ENCODE measurements at places on chromosomes 6 and 20.

DNA sequence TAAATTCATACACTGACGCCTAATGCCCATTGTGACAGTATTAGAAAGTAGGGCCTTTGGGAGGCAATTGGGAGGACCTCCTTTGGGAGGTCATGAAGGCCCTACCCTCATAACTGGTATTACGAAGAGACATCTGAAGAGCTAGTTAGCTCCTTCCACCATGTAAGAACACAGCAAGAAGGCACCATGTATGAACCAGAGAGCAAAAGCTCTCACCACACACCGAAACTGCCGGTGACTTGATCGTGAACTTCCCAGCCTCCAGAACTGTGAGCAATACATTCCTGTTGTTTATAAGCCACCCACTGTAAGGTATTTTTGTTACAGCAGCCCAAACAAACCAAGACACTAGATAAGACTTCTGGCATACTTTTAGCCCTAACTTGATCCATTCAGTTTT, 41.8 kb downstream of the GCLC start:
- no peak for DNase-seq

DNA sequence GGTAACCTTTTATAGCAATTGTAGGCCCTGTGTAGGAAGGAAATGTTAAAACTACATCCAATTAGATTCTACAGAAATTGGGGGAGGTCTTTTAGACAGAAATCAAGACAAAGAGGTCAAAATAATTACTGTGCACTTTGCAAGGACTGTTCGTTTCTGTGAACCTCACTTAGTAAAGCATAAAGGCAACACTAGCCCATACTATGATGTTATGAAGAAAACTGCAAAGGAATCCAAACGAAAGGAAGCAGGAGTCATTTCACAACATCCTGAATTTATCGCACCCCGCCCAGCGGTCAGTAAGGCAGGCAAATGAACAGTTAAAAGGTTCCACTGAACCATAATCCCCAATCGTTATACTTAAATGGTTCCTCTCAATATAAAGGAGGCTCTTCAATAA, 429.5 kb upstream of the ARID1B start:
- DNase-seq: no peak

DNA sequence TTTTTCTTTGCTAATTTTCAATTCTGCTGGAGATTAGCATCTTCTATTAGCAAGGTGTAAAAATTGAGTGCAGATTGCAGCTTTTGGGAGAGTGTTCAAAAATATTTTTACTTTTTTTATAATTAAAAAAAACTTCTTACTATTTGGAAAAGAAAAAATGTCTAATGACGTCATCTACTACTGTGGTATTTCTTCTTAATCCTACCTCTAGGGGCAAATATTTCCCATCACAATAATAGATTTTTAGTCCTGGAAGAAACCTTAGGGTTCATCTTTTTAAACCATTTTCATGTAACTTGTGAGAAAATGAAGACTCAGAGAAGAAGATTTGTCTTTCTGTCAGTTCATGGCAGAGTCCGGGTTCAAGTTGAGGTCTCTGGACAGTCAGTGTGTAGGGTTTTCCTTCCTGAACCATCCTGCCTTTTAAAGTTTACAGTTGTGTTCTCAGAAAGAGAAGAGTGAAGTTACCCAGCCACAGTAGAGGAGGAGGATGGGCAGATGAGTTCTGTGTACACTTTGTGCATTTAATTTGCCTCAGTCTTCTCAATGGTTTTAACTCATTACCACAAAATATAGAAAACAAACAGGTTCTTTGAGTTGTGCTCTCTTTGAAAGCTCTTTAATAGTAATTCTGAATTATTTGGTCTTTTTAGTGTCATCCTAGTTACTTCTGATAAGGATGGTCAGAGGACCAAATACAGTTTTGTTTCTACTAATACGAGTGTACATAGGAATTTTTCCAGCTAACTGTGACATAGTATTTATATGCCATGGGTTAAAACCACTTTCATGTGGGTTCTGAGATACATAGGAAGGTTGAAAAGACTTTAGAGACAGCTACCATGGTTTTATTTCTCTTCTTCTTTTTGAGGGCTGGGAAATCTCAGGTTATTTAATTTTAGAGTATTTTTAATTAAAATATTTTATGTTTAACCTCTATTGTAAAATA, 184.7 kb downstream of the CDKAL1 start:
- no peak for DNase-seq

DNA sequence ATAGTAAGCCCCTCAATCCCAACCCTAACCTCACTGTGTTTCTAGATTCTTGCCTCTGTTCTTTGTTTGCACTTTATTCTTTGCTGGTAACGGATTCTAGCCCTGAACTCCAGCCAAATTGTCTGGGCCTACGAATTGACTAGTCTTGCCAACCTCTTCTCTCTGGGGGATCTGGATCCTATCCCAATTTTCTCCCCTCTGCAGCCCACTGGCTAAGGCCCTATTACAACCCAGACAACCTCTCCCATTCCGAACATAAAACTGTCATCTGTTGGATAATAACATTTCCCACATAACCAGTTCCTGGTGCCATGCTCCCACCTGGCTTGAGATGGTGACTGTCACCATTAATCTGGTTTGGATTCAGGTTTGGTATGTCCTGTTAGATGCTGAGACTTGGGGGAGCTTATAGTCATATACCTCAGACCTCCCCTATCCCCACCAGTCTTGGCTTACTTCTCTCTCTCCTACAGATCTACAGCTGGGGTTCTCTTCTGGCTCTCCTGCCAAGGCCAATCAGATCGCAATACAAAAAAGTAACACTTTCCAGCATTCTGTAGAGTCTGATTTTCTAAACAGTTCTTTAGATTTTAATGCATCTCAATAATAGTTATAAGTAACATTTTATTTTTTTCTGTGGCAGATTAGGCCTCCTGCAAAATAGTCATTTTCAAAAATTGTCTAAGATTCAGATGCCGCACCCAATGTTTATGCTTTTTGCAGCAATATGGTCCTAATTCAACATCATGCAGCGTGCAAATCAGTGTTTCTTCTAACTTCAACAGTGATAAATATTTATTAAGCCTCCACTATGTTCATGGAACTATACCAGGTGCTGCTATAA, 29.8 kb upstream of the AHI1 start:
- DNase-seq: no peak

DNA sequence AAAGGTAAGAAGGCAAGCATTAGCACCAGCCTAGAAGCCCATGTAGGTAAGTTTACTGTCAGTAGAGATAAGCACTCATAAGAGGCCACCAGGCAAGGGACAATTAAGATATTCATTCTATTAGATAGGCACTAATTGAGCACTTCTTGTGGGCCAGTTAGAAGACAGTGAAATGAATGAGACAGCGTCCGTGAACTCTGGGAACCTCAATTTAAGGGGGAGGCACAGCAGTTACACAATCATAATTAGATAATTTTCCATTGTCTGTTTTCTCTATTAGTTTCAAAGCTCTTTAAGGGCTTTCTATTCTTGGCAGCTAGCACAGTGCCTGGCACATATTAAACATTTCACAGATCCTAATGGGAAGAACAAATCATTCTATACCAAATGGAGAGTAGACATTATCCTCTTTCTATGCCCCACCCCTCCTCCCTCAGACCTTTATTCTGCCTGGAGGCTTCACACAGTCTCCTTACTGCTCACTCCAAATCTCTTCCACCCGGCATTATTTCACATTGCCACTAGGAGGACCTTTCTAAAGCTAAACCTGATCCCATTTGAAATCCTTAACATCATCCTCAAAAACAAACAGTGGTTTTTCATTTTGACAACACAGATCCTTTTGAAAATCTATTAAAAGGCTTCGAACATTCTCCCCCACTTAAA, 529.6 kb downstream of the ADGRB3 start:
- no peak for DNase-seq

DNA sequence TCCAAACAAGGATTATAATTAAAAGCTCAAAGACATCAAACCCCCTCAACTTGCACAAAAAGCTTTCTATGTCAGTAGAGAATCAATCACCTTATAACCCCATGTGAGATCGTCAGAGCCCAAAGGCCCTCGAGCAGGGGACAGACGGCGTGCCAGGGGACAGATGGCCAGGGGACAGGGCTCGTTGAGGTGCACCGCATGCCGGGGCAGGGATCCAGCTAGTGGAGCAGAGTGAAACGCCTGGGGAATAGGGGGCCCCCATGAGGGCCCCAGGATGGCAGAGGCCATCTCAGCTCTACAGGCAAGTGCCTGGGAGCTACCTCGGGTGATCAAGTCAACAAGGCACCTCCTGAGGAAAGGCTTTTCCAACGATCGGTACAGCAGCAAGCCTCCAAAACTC, 28.6 kb downstream of the DIDO1 start:
- no peak for DNase-seq

DNA sequence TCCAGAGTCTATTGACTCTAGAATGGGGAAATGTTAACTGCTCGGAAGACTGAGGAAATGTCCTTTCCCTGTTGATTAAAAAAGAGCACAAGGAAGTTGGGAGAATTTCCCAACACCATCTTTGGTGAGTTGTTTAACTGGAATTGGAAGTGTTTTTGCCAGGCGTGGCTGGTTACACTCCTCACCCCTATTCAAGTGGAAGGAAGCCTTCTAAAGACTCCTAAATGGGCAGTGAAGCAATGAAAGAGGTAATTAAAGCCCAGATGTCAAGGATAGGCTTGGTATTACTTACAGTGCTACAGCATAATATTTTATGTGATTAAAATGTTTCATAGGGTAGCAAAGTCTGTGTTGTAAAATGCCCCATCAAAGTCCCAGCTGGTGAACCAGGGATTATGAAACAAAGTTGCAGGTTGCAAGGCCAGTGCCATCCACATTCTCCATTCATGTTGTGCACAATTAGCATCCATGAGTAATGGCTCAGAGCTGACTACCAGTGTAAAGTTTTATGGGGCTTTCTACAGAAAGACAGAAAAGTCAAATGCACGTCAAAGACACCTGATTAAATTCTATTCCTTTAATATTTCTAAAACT, 52.6 kb downstream of the BTBD3 start:
- DNase-seq: no peak

GRCh38 chr20:31822421-31823330, 3.5 kb downstream of the MYLK2 start:
- DNase-seq: peak; percentile 73

DNA sequence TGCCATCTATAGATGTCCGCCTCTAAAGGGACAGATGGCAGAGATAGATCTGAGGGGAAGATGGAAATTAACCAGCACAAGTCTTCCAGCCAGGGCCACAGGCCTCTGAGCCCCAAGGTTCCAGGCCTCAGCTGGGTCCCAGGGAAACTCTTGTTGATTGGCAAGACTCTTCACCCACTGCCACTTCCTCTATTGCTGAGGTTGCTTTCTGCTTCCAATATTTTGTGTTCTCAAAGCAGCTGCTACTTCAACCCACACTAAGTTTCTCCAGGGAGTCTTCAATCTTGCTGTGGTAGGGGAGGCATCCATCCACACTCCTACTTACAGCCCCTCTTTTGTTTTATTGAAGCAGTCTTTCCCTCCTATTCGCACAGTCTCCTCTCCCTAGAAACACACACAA, 36.4 kb upstream of the SASH1 start:
- no peak for DNase-seq

DNA sequence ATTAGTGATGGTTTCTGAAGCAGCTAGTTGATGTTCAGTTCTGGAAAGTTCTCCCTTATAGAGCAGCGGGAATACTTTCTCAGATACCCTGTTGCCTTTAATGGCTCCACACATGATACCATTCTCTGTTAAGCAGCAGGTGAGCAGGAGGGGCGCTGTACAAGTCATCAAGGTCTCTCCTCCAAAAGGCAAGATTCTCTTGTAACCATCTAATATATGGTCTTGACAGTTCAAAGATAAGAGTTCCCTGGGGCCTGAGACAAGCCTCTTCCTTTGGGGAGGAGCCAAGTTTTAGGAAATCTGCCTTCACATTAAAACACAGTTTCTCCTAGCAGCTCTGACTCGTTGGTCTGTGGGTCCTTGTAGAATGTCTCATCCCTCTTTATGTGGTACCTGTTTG, 258.2 kb downstream of the QKI start:
- no peak for DNase-seq

DNA sequence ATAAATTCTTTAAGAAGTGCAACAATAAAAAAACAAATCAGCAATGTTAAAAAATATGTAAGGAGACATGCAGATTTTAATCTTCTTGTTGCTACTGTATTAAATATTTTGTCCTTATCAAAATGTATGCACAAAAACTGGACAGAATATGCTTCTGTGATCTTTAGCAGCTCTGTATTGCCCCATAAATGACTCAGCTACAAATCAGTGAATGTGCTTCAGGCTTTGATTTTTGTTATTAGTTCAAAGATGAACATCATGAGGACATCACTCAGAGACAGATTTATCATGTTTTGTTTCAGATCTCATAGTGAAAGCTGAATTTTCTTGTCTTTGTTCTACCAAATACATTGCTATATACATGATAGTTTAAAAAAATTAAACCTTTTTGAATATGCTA, 312.4 kb downstream of the GRIK2 start:
- no peak for DNase-seq

Measured in H54 (cell line).